ENCODE measurements at places on chromosomes 6 and 20.

DNA sequence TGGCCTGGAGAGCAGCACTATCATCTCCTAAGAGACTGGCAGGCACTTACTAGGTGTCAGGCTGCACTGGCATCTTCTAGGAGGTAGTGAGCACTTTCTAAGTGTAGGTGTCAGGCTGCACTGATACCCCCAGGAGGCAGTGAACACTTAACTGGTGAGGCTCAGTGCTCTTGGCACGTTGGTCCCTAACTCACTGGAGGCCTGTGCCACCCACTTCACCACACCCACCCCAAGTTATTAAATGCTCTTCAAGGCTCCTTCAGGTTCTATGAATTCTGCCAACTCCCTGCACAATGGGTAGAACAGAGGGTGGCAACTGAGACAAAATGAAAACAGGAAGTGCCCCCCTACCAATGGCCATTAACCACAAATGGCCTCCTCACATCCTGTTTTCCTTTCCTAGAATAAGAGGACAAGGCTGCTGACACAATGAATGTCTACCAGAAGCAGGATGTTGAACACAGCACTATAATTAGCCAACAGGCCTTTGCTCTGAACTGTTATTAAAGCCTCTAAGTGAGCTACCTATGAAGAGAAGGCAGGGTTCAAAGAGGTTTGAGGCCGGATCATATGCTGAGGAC, 29.4 kb downstream of the NCOA5 start:
- DNase-seq: peak; percentile 30

- peak; percentile 89 for DNase-seq
These were observed 3.5 kb upstream of the EFHC1 start for GRCh38 chr6:52416629-52417151.

DNA sequence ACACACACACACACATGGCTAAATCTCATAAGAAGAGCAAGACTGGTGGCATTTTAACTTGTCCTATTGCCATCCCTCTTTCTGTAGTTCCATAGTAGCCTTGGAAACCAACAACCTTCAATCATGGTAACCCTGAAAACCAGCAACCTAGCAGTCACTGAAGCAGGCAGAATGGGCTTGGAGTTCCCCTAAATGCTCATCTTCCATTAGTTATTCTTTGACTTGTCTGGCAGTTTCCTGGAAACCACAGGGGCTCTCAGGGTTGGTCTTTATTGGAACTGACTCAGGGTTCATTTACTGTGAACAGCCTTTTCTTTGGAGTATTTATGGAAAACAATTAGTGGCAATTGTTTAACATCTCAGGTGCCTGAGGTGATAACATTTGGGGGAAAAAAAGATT, 19.4 kb upstream of the BRPF3 start:
- DNase-seq: no peak

DNA sequence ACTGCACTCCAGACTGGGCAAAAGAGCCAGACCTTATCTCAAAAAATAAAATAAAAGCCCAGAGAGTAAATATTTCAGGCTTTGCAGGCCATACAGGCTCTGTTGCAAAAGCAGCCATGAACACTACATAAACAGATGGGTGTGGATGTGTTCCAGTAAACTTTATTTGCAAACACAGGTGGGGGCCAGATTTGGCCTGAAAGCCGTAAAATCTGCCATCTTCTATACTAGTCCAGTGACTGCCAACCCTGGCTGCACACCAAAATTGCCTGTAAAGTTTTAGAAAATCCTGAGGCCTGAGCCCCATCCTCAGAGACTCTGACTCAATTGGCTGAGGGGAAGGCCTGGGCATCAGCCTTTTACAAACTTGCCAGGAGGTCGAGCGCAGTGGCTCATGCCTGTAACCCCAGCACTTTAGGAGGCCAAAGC, 103.6 kb downstream of the ZMYND8 start:
- no peak for DNase-seq

GRCh38 chr6:91082311-91082832, 495.5 kb upstream of the MAP3K7 start:
- DNase-seq: peak; percentile 5

DNA sequence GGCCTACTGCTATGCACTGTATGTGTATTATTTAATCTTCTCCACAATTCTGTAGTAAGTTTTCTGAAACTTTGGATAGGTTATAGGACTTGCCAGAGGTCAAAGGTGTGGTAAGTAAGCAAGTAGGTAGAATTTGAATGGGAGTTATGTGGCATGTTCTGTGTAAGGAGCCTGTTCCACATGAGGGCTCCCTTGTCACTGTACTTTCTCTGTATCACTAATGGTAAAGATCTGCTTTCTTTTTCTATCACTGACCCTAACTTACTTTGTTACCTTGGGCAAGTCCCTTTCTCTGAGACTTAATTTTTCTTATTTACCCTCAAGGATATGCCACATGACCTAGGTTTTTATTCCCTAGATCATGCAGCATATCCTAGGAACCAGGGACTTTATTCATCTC, 50.3 kb downstream of the EIF2S2 start:
- DNase-seq: no peak
